Occipital lobe (tissue), 3 donors: ENCODE measurements at places on chromosomes 7 and 10.

DNA sequence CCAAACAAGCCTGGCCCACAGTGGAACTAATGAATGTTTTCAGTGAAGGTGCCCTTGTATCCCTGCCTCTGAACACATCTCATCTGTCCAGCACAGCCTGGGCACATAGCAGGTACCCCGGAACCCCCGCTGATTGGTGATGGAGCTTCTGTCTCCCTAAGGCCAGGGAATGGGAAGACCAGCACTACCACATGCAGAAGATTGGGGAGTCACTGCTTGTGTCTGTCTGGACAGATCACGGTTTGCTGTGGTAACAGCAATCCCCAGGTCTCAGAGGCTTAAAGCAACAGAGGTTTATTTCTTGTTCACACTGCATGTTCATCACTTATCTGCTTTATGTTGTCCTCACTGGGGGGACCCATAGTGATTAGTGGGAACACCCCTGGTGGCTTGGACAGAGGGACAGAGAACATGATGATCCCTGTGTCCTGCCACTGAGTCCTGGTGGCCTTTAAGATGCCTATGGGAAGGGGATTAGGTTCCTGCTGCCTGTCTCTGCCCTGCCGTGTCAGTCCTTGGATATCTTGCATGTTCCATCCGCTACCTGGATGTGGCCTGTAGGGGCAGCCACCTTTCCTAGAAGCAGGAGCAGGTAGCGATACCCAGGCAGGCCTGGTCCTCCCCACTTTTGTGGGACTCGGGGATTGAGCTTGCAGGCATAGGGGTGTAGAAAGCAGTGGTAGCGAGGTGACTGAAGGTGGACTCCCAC is 3.6 kb downstream of the TSPAN14 start:
- DNase-seq: no peak

DNA sequence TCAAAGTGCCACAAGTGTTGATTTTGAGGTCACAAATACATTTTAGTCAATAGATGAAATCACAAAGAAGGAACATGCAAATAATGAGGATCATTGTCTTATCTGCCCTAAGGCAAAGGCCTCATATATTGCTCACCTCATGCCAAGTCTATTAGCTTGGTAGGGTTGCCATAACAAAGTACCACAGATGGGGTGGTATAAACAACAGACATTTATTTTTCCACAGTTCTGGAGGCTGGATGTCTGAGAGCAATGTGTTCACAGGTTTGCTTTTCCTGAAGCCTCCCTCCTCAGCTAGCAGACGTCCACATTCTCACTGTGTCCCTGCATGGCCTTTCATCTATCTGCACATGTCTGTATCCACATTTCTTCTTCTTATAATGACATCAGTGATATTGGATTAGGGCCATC is 59.6 kb downstream of the RELN start:
- DNase-seq: no peak

- DNase-seq: no peak
These were observed 410.8 kb upstream of the PRKCQ start for GRCh38 chr10:6990891-6991290.

DNA sequence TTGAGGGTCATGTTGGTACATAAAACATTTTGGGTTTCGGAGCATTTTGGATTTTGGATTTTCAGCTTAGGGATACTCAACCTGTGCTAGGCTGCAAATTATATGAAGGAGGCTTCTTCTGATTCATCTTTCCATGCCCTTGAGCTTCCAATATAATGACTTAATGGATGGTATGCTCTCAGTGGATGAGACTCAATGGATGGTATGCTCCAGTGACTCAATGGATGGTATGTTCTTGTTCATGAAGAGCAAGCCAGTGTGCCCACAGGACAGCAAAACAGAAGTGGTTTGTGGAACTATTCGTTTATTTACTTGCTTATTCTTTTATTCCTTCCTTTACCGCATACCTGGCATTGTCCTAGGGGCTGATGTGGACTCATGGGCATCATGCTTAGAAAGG is 969.6 kb downstream of the LRMDA start:
- no peak for DNase-seq

DNA sequence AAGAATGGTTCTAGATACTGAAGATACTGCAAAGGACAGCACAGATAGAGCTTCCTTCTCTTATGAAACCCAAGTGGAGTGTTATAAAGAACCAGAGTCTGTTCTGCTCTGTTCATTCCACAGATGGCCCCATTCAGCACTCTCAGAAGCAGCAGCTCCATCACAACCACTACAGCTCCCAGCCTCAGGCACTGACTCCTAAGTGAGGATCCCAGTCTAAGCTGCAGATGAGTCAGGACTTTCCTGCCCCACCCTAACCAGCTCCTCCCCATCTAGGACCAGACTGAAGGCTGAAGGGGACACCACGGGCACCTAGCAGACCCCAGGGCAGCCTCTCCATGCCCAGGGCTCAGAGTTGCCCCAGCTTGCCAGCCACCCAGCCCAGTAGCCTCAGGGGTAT is 379.8 kb downstream of the GRID1 start:
- no peak for DNase-seq
